Hypothalamus (tissue), 51 donors: ENCODE measurements at places on chromosomes 11 and 22.

GRCh38 chr22:39832627-39833074 lies 60.9 kb downstream of the ENTHD1 start:
- DNase-seq: no peak

DNA sequence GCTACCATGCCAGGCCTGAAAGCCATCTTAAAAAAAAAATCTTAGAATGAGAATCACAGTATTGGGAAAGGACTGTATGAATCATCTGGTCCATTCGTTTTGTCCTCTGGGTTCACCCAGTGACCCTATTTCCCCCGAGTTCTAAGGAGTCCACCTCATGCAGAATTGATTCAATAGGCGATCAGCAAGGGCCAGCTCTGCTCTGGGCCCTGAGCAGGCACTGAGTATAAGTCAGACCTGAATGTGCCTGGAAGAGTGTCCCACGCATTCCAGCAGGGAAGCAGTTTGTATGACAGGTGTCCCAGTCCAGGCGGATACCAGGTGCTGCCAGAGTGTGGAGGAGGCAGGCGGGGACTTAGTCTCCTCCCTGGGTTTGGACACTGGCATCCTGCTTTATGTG lies 883 bp upstream of the HMOX1 start:
- no peak for DNase-seq

DNA sequence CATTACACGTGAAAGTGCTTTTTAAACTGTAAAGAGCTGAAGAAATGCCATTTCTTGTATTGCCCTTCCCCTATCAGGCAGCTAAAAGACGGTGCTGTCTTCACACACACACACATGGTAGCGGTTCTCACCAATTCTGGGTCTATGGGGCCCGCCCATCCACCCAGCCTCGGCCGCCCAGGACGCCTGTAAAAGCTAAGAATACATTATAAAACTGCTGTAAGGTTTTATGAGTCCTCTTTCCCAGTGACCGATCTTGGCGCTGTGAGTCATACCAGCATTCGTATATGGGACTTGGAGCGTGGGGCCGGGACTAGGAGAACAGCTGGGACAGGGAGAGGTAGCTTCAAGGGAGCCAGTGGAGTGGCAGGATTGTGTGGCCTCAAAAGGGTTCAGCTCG lies 149.7 kb upstream of the CADM1 start:
- DNase-seq: no peak

GRCh38 chr22:50071432-50072166 lies 13.5 kb upstream of the TTLL8 start:
- no peak for DNase-seq

GRCh38 chr11:107331728-107332127 lies 125.9 kb downstream of the CWF19L2 start:
- no peak for DNase-seq

GRCh38 chr11:16607675-16608644 lies 130.5 kb upstream of the C11orf58 start:
- peak; percentile 70 for DNase-seq

DNA sequence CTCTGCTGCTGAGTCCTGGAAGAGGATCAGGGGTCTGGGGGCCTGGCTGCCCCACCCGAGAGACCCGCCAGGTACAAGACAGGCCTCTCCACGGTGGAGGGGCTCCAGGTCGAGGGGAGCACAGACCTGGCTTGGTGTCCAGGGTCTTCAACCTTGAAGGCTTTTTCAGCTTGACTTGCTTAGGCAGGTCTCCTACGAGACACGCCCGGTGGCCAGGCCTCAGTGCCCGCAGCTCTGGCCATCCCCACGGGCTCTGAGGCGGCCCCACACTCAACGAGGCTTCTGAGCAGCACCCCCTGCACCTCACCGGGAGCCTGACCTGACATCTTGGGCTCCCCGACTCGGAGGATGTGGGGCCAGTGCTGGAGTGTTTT lies 6.6 kb upstream of the PLXNB2 start:
- no peak for DNase-seq

- no peak for DNase-seq
These were observed 36.5 kb downstream of the CTSC start for GRCh38 chr11:88300888-88301487.

DNA sequence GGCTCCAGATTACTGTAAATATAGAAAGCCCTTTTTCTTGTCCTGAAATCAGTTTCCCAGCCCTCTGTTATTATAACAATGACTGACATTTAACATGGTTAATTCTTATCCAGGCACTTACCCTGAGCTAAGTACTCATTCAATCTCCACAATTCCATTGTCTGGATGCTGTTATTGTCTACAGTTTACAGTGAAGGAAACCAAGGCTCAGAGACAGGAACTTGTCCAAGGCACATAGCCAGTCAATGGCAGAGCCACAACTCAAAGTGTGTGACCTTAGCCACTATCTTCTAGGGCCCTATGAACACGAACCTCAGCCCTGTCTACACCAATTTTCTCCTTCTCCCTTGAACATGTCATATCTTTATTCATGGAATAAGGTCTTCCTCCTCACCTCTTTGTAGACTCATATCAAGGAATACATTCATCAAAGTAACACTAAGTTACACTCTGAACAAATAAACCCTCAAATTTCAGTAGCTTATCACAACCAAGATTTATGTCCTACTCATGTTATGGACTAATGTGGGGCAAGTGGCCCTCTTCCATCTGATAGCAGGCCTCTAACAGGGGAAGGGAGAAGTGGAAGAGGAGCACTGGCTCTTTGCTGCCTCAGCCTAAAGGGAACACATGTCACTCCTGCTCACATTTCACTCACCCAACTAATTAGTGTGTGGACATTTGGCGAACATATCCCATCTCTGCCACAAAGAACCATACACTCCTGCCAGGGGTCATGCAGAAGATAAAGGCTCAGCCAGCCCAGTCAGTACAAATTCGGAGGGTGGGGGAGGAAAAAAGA lies 39.3 kb upstream of the APLNR start:
- no peak for DNase-seq

GRCh38 chr11:67644042-67644441 lies 4.5 kb upstream of the TBX10 start:
- DNase-seq: no peak

DNA sequence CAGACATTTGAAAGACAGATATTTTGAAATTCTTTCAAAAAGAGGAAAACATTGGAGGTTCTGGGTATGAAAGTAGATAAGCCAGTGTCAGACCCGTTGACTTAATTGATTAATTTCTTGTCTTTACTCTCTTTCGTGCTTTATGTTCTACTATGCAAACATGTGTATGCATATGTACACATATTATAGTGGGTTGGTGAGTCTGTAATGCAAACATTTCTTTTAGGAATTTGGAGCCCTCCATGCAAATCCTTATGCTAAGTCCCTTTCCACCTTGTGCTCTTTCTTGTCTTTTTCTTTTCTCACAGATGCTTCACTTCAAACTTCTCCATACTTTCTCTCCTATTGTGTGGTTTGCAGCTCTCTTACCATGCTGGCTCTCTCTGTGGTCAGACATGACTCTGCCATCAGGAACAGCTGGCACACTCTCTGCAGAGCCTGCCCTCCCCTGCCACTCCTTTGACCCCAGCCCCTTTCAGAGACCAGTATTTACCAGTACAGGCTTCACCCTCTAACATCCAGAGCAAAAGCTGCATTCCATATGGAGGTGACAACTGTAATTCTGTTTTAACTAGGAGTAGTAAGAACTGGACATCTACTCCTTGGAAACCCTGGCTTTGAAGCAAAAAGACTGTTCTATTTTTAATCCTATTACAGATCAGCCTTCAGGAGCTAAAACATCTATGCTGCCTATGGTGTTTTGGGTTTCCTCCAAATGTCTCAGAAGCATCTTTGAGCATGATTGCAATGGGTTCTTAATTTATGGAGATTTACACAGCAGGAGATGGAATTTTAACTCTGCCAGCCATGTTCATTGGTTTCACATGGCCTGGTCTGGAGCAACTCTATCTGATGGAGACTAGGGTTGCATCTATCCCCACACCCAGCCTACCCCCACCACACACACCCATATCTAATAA lies 386.9 kb upstream of the FAT3 start:
- DNase-seq: no peak

- no peak for DNase-seq
These were observed 24.9 kb downstream of the SLC43A1 start for GRCh38 chr11:57490456-57491248.

DNA sequence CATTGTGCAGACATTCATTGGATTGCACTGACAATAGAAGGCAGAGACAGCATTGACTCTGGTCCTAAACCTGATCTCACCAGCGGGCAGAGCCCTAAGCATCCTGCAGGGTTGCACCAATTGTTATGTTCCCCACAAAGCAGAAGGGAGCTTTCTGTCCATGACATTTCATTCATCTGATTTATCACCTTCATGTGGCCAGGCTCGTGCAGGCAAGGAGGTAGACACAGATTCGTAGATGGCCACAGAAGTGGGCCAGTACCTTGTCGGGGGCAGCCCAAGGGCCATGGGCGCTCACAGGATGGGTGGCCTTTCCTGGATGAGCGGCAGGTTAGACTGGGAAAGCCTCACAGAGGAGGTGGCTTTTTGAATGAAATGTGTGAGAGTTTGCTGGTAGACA lies 2.9 kb downstream of the TSKU start:
- no peak for DNase-seq

- no peak for DNase-seq
These were observed 54.6 kb downstream of the OTOG start for GRCh38 chr11:17601676-17602075.

- no peak for DNase-seq
These were observed 198.8 kb downstream of the BARX2 start for GRCh38 chr11:129574431-129574830.

DNA sequence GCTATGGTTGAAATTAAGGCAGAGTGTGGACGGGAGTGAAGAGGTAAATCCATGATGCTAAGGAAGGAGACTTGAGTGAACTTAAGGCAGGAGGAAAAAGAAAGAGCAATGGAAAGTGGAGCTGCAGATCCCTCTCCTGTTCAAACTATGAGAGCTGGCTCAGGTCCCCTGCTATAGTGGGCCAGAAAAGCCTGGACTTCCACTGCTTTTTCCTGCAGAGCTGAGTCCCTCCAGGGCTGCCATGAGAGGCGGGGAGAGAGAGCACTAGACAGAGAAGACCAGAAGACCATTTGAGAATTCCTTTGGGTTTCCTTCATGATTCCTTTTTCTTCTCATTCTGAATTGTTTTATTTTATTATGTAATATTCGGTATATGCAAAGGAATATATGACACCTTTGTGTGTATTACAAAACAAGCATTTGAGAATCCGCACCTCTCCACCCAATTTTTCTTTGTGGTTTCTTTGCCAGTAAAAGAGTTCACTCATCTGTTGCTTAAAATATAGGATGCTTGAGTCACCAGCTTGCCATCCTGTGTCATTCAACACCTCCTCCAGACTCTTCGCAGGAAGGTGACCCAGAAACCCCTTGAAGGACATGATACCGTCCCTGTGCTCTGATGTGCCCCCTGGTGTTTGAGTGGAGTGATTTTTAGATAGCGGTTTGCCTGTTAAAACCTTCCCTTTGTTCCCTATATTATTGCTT lies 24.4 kb downstream of the SREBF2 start:
- DNase-seq: no peak

GRCh38 chr11:64916040-64916774 lies 802 bp downstream of the ATG2A start:
- DNase-seq: no peak

DNA sequence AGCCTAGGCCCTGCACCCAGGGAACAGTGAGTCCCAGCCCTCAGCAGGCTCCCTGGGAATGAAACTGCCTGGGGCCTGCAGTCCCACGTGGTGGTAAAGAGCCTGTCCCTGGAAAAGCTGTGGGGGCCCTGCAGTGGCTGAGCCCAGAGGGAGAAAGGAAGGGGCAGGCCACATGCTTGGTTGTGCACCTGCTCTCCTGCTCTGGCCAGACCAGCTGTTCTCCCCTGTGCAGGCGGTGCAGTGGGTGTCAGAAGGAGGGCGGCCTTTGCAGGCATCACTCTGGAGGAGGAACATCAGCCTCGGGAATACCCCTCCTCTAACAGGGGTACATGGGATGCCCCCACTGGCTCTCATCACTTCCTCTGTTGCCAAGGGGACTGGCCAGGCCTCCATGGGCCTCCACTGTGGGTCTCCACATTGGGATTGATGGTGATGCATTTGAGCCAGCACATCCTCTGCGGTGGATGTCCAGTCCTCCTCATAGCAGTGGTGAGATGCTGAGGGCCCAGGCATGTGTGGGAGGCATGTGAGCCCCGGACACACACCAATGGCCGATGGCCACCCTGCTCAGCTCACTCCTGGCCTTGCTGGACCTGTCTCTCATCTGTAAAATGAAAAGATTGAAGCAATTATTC lies 690.4 kb downstream of the BRD1 start:
- no peak for DNase-seq

DNA sequence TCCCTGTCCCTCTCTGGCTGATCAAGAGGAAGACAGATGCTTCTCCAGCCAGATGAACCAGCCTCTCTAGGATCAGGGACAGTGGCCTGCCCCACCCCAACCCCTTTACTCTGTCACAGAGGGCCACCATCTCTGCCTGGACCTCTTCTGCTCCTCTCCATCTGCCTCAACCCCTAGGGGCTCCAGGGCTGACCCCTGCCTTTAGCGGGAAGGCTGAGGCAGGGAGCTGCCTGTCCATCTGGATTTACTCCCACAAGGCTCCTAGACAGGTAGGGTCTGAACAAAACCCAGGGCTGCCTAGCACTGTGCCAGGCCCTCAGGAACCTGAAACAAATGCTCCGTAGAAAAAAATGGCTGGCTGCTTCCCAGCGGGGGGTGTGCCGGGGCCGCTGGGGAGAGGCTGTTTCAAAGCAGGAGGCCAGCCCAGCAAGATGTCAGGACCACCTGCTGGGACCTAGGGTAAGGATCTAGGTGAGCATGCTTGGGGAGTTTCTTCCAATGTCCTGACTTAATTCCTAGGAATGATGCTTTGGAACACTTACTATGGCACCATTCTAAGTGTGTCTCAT lies 3.2 kb downstream of the CHST1 start:
- no peak for DNase-seq

GRCh38 chr22:40240686-40241085 lies 63.0 kb downstream of the TNRC6B start:
- DNase-seq: no peak

- DNase-seq: no peak
These were observed 288.8 kb upstream of the C11orf87 start for GRCh38 chr11:109133159-109133558.

DNA sequence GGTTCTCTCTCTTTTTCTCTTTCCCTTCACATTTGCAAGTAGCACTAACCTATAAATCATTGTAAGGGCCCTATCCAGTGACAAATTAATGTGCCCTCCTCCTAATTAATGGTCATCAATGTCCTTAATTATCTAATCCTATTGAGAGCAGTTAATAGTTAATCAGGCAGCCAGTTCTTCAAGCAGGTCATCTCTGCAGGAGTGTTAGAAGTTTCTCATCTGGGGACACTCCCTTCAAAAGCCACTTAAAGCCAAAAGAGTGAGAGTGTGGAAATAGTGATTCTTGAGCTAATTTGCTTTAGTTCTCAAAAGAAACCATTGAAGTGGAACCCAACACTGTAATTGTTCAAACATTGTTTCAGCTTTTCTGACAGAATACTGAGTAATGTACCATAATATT lies 141.6 kb downstream of the ELP4 start:
- DNase-seq: no peak

- DNase-seq: no peak
These were observed 1.2 kb upstream of the TBC1D10A start for GRCh38 chr22:30327864-30328345.

- no peak for DNase-seq
These were observed 24.1 kb downstream of the OR10D3 start for GRCh38 chr11:124207102-124207792.

GRCh38 chr11:86162239-86162638 lies 82.3 kb upstream of the EED start:
- DNase-seq: no peak

GRCh38 chr11:86214710-86215109 lies 29.8 kb upstream of the EED start:
- DNase-seq: no peak

GRCh38 chr11:13939961-13940906 lies 22.3 kb upstream of the SPON1 start:
- no peak for DNase-seq

- DNase-seq: no peak
These were observed 20.9 kb upstream of the DRD2 start for GRCh38 chr11:113496026-113496651.
